ENCODE measurements at places on chromosomes 6 and 20.

GRCh38 chr6:129981598-129981997 is 36.8 kb upstream of the L3MBTL3 start:
- DNase-seq, result no peak

GRCh38 chr6:151001387-151002056 is 136.0 kb downstream of the MTHFD1L start:
- DNase-seq, result no peak

DNA sequence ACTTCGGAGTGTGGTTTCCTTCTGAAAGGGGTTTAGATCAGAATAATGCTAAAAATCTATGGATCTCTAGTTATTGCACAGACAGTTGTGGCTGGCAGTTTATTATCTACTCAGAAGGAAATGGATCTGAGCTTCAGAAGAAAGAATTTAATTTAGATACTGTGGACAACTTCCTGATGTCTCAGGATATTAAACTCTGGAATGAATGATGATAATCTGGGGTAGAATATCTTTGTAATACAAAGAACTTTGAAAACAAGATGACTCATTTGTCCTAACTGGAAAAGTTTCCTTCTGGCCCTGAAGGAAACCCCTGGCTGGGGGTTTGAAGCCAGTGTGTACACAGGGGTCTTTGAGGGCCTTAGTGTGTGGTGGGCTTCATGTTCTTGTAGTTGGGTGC is 78.0 kb downstream of the EDN3 start:
- DNase-seq, result no peak

DNA sequence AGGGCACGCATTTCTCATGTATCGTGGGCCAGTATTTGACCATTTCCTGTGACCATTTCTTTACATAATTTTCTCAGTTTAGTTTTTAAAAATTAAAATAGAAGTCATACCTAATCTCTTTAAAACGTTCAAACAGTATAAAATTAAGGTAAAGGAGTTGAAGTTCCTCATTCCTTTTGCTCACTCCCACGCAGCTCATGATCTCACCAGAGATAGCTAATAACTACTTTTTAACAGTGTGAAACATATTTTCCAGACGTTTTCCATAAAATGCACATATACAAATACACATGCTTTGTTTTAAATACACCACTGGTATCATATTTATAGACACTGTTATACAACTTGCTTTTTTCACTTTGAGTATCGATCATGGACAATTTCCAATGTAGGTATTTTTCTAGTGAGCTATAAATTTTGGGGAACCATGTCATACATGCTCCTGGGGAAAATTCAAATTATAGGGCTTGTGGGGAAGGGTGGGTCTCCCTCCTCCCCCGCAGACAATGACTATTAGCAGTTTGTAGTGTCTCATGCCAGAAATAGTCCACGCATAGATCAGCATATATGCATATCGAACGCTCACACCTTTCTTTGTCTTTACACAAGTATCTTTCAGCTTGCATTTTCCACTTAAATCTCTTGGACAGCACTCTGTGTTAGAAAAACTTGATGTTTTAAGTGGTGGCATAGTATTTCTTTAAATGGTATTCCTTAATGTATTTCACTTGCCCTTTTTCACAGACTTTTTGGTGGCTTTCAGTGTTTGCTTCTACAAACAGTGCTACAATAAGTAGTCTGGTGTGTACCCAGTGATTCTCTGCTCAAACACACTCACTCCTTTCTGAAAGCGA is 145.5 kb upstream of the ZNF217 start:
- DNase-seq, result no peak

DNA sequence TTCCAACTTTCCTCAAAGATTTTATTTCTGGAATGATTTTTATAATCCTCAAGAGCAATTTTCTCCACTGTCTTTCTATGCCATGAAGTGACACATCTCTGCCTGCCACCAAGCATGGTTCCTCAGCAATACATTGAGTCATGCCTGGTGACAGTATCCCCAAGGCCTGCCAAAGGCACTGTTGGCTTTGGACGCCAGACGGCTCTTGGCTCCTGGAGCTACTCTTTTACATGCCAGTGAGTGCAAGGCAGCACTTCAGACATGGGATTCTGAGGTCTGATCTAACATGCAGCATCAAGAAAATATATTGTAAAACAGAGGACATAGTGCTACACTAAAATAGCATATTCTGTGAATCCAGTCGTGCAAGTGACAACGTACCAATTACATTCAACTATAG is 20.1 kb upstream of the PLEKHG1 start:
- DNase-seq, result no peak

DNA sequence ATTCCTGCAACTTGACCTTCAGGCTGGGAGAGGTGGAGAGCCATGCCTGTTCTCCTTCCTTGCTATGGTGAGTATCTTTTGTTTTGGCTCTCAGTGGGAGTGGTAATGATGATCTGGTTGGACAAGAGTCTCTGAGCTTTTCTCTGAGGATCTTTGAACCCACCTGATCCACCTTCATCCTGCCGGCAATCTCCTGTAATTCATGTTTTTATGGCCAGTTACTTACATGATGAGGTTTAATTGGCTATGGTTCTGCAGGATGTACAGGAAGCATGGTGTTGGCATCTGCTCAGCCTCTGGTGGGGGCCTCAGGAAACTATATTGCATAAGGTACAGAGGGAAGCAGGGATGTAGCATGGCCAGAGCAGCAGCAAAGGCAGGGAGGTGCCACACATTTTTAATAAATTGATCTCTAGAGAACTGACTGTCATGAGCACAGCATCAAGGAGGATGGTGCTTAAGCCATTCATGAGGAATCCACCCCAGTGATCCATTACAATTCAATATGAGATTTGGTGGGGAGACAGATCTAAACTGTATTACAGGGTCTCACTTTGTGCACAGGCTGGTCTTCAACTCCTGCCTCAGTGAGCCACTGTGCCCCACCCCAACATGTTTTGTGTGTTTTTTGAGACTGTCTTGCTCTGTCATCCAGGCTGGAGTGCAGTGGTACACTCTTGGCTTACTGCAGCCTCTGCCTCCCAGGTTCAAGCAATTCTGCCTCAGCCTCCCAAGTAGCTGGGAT is 10.0 kb downstream of the HSPA1B start:
- DNase-seq, result no peak

GRCh38 chr6:100678027-100678426 is 203.1 kb downstream of the ASCC3 start:
- no peak for DNase-seq

DNA sequence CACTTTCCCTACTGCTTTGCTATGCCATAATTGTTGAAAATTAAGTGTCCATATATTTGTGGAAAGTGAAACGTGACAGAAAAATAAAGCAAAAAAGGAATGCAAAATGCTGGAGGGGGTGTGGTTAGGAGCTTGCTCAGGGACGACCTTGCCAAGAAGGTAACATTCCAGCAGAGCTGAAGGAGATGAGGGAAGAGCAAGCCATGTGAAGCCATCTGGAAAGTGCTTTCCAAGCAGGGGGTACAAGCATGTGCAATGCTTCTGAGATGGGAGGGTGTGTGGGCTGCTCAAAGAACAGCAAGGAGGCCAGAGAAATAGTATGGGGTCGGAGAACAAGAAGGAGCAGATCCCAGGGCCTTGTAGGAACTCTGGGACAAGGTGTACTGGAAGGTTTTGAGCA is 161.7 kb downstream of the ISM1 start:
- no peak for DNase-seq

- DNase-seq, result no peak
These were observed 594.6 kb downstream of the COL12A1 start for GRCh38 chr6:74611220-74611619.

DNA sequence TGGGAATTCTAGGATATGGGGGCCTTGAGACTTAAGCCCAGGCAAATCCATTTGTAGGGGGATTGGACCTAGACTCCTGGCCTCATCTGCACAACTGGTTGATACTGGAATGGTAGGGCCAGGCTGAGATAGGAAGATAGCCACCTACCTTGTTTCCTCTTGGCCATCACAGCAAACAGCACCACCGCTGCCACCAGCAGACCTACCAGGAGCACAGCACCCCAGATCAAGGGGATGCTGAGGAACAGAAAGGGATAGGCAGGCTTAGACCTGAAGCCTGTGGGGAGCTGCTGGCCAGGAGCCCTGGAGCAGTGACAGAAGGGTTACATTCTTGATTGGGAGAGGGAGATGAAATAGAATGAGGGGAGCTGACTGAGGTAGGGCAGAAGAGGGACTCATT is 3.5 kb downstream of the TREML1 start:
- no peak for DNase-seq

- DNase-seq, result no peak
These were observed 345.2 kb downstream of the FARS2 start for GRCh38 chr6:5606546-5606945.

DNA sequence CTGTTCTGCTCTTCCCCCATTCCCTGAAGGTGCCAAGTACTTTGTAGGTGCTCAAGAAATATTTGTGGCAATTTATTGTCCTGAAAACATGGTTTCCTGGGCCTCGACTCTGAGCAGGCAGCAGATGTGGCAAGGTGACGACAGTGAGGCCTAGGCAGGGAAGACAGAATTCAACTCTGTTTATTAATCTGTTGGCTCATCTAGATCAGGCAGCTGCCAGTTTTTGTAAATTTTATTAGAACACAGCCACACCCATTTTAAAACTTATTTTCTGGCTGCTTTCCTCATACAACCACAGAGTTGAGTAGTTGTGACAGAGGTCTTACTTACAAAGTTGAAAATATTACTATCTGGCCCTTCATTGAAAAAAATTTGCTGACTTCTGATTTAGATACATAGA is 24.5 kb downstream of the MAPK14 start:
- DNase-seq, result no peak

- DNase-seq, result no peak
These were observed 546 bp upstream of the KLHL32 start for GRCh38 chr6:96923871-96924493.

DNA sequence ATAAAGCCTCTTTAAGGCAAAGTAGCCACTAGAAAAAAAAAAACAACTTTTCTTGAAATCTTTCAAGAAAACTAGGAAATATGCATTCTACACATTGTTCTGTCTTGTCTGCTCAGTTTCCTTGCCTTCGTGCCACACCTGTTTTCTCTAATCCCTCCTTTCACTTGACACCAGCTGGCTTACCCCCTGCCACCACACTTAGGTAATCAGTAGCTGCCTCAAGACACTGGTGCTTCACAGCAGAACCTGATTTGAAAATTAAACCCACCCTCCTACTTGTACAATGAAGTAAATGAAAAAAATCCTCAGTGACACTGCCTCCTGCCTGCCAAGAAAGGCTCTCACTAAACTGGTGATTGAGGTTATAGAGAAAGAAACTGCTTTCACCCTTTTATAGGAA is 45.8 kb upstream of the SCML4 start:
- DNase-seq, result no peak

- DNase-seq, result no peak
These were observed 1.3 kb downstream of the PI16 start for GRCh38 chr6:36955671-36956445.

- no peak for DNase-seq
These were observed 126.5 kb upstream of the MAN1A1 start for GRCh38 chr6:119476024-119476423.

DNA sequence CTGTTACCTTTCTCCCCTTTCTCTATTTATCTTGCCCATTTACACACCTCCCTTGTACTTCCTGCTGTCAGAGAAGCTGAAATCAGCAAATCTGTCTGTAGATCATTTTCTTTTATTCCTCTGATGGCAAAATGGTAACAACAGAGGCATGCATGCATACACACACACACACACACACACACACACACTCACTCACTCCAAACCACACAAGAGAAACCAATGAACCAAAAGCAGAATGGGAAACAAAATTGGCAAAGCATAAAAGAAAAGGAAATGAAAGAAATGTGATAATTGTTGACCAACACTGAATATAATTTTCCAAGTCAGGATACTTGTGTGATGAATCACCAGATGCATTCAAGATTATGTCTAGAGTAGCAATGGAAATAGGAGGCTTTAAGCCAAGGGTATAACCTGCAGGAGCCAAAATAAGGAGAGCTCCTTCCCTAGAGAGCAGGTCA is 172.4 kb downstream of the PLCB4 start:
- no peak for DNase-seq

DNA sequence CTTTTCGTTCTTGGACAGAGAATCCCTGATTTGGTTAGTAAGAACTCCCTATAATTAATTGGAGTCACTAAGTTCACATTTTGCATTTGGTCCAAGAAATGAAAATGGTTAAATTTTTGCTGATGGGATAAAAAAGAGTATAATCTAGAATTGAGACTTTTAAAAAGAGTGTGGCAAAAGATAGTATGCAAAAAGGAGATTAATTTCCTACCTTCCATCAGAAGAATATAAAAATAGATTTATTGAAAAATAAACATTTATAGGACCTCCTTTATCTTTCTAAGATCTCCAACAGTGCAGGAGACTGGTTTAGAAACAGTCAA is 105.5 kb upstream of the EEF1E1 start:
- no peak for DNase-seq

GRCh38 chr6:57307850-57308249 is 9.6 kb upstream of the PRIM2 start:
- no peak for DNase-seq

DNA sequence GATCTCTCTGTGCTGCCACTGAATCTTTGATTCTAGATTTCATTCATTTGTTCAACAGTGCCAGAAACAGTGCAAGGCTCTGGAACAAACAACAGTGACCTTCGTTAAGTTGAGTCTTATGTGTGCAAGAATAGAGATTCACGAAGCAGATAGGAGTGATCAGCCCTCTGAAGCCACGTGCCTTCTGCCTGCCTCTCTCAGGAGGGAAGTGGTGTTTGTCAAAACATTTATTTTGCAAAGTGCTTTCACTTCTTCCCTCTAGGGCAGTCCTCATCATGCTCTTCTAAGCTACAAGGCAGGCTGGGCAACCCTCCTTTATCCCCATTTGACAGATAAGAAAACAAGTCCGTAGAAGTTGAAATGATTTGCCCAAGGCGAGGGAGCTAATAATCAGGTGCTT is 204.3 kb downstream of the TFAP2C start:
- no peak for DNase-seq

DNA sequence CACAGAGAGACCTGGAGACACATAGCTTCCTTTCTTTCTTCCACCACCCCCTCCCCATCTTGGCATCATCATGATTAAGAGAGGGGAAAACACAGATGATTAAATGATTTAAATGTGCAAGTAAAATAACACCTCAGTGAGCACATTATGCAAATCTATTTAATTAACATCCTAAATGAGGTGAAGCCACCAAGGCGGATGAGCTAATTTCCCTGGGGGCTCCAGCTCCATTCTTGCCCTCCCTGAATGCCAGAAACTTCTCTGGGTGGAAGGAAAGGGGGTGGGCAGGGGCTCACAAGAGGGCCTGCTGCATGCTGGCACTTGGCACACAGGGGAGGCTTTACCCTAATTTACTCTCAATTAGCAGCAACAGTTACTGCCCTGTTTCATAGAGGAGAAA is 32.5 kb upstream of the TGM2 start:
- no peak for DNase-seq

- DNase-seq, result no peak
These were observed 128.7 kb downstream of the DLL1 start for GRCh38 chr6:170162011-170162774.

DNA sequence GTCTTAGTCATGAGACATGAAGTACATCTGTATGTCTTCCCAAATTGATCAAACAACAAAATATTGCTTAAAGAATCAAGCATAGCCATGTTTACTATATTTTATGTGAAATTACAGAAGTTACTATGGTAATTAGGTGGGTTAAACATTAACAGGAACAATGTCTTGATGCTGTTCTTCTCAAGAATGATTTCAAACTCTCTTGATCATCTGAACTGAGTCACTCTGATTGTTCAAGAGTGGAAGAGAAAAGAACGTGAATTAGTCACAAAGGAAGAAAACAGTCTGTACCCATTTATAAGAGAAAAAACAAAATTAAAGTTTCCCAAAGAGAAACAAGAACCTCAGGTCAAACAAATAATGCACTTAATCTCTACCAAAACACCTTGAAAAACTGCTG is 62.2 kb upstream of the NUP153 start:
- no peak for DNase-seq

- DNase-seq, result no peak
These were observed 20.0 kb downstream of the KIF3B start for GRCh38 chr20:32297439-32297838.
